LHCN-M2 (cell line): ENCODE measurements at places on chromosomes 4 and X.

DNA sequence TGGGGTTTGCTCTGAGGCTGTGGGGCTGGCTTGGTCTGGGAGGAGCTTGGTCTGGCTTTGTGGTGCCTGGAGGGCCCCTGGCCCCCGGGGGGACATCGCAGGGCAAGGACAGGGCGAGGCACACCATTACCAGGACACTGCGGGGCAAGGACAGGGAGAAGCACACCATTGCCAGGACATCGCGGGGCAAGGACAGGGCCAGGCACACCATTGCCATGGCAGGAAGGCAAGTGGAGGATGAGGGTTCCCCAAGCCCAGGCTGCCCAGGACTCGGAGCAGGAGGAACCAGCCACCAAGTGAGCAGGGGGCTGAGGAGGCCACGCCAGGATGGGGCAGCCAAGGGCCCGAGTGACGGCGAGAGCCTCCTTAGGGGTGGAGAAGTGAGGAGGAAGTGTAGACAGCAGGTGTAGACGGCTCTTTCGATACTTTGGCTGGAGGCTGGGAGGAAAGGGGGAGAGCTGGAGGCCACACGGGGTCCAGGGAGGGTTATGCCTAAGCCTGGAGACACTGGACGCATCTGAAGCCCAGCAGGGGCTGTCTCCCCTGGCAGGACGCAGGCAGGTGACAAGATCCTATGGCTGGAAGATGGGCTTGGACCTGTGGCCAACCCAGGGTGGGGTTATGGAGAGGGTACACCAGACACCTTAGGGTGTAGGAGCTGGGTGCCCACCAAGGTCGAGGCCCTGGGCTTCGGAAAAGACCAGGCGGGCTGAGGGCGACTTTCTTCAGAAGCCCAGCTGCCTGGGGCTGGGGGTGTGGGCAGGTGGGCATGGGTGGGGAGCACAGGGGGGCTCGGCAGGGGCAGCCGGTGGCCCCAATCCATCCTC, 7.3 kb downstream of the NKX1-1 start:
- DNase-seq, result no peak

DNA sequence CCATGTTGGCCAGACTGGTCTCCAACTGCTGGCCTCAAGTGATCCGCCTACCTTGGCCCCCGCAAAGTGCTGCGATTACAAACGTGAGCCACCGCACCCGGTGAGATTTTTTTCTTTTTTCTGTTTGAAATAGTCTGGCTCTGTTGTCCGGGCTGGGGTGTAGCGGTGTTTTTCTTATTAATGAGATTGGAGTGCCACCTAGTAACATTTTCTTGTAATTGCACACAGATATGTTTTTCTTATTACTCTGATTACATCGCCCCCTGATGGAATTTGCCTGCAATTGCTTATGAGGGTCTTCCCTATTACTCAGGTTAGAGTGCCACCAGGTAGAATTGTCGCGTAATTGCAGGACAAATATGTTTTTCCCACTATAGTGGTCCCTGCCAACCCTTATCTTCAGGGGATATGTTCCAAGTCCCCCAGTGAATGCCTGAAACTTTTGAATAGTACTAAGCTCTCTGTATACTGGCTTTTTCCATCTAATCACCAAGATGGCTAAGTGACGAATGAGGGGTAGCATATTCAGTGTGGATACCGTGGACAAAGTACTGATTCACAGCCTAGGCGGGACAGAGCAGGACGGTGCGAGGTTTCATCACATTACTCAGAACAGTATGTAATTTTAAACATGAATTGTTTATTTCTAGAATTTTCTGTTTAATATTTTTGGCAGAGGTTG, 8.6 kb upstream of the PDHA1 start:
- DNase-seq, result peak; percentile 30

DNA sequence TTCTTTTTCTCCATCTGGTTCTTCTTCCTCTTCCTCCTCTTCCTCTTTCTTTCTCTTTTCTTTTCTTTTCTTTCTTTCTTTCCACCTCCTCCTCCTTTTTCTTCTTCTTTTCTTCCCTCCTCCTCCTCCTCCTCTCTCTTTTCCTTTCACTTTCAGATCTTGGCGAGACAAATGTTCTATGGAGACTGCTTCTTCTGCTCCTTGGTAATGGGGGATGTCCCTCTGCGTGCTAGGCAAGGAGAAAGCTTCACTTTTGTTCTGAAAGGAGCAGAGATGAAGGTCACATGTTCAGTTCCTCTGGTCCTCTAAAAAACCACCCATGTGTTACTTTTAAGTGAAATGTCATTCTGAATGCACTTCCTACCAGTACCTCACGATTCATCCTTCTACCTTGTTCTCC, 33.2 kb downstream of the NBDY start:
- DNase-seq, result no peak

DNA sequence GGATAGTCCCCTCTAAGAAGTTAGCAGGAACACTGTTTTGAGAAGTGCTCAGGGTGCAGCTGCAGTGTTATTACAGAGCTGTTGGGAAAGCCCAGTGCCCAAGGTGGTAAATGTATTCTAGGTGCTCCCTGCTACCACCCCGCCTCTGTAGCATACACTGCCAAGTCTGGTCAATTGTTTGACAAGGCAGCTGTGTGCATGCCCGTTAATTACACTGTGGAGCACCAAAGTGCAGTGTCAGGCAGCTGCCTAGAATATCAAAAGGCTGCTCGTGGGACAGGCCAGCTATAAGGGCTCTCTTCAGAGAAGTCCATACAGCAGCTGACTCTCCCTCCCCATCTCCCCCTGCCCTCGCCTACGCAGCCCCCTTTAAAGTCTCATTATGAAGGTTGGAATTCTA, 99.9 kb upstream of the KLHL13 start:
- no peak for DNase-seq

GRCh38 chr4:8215001-8215427, 15.9 kb downstream of the SH3TC1 start:
- DNase-seq, result peak; percentile 72

- DNase-seq, result peak; percentile 95
Measured at GRCh38 chr4:88803600-88804096, 106.0 kb upstream of the NAP1L5 start.

DNA sequence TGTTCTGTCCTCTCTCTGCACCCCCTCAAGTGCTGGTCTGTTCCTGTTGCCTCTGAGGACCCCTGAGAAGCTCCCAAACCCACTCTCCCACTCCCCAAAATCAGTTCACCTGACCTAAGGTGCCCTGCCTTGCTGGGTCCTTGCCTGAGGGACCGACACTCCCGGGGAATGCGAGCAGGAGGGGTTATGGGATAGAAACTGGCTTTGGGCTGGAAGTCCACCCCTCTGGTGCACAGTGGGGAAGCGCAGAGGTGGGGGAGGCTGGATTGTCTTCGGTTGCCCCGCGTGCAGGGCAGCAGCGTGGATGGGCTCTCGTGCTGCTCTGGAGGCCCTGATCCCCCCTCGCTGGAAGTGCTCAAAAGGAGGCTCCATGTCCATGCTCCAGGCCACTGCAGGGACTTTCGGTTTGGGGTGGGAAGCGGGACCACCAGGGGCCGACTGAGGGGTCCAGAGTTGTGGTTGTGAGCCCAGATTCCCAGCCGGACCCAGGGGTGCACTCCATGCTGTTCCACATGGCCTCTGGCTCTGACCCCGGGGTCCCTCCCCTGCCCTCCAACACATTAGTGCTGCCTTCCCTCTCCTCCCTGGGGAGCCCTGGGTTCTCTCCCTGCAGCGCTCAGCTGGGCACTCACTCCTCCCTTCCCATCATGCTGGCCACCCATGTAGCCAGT, 7.6 kb downstream of the SORCS2 start:
- DNase-seq, result no peak

DNA sequence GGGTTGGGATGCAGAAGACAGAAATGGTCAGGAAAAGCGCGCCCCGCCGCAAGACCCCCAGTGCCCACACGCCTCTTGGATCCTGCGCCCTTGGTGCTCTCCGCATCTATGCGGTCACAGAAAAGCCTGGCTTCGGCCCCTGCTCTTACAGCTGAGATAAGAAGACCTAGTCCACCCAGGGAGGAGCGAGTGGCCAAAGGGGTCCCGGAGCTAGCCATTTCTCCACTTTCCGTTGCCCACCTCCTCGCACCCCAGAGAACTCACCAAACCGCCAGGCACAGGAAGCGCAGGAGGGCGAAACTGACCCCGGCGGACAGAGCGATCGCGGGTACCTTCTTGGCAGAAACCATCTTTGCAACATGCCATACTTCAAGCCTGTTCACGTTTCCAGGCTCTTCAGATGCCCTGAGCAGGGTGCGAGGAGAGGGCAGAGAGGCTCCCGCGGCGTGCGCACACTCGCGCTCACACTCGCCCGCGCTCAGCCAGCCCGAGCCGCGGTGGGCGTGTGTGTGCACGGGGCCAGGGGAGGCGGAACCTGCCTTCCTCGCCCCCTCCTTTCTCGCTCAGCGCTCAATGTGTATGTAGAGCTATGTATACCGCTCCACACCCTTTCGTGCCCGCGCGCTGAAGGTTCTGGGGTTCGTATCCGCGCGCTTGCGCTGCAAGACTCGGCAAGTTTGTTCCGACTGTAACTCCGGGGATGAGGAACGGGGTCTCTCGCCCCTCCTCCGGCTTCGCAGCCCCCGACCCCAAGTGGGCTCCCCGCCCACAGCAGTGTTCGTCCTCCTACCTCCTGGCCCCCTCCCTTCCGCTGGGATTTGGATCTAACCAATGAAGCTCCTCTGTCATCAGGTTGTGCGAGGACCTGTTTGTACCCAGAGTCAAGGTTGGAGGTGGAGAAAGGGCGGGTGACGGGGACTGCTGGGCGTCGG, at the start of gene GABRA4:
TSS of gene GABRA4 (minus strand) at position 507 of the 932 bp plus-strand sequence. CDS start at position 350, 157 bp downstream.
- DNase-seq, result no peak

- no peak for DNase-seq
Measured at GRCh38 chr4:122131562-122132157, 20.5 kb upstream of the BLTP1 start.

DNA sequence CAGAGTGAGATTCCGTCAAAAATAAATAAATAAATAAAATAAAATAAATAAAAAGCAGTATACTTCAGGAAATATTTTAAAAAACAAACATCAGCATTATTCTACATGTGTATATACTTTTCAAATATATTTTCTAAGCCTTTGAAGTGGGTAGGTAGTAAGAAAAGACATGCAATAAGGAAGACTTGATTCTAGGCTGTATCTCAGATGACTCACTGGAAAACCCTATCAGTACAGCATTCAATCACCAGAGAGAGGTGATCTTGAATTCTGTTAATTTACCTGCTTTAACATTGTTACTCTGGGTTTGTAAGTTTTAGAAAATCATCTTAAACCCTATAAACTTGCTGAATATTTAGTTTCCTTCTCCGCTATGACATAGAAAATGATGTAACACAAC, 106.6 kb upstream of the NAP1L5 start:
- DNase-seq, result no peak

- DNase-seq, result no peak
Measured at GRCh38 chr4:181835348-181835747, 407.9 kb upstream of the TENM3 start.

- DNase-seq, result no peak
Measured at GRCh38 chr4:156892805-156893204, 78.8 kb downstream of the PDGFC start.

GRCh38 chr4:103498161-103499070, 221.4 kb downstream of the TACR3 start:
- peak; percentile 83 for DNase-seq

- DNase-seq, result no peak
Measured at GRCh38 chr4:74158466-74159142, 686 bp downstream of the MTHFD2L start.
